ENCODE measurements at places on chromosomes 6 and 20. TPM values are rescaled to one million over a fixed set of nuclear protein-coding genes. Genes with fewer than 3 reads are reported as not detected.

PI16 gene
- 0.86 TPM for total RNA-seq

EEF1A2 gene
- total RNA-seq = 0.26 TPM

- peak within 1 kb of the TSS; percentile 79 for H3K4me3 ChIP-seq
- no peaks in the 10 kb centered on the region for H3K36me3 ChIP-seq
- no peak within 1 kb of the TSS for H3K27ac ChIP-seq
- H3K27me3 ChIP-seq = peaks cover 50% of the 10 kb centered on the region
- peaks cover 6% of the 10 kb centered on the region for H3K4me1 ChIP-seq
Observed at GRCh38 chr6:148342350-148343046, at the start of gene SASH1. TSS of gene SASH1 (plus strand) at chr6:148342838. CDS start at chr6:148343068, 230 bp downstream.

GRCh38 chr20:40160097-40160550, 528.9 kb downstream of the MAFB start:
- no peak overlapping the region for H3K27ac ChIP-seq
- H3K27me3 ChIP-seq = no peaks in the 10 kb centered on the region
- DNase-seq = no peak
- no peaks in the 10 kb centered on the region for H3K4me1 ChIP-seq
- H3K36me3 ChIP-seq = no peaks in the 10 kb centered on the region
- no peak overlapping the region for H3K4me3 ChIP-seq

OLIG3 gene
- total RNA-seq = not detected

- H3K27me3 ChIP-seq = no peaks in the 10 kb centered on the region
- H3K4me1 ChIP-seq = peaks cover 3% of the 10 kb centered on the region
- H3K4me3 ChIP-seq = no peak overlapping the region
Observed at GRCh38 chr6:95601133-95601532, 23.8 kb downstream of the MANEA start.

LY6G5C gene
- 3.5 TPM for total RNA-seq

GRCh38 chr20:49045440-49046086, 549 bp upstream of the CSE1L start:
- no peak for DNase-seq
- H3K36me3 ChIP-seq = peaks cover 20% of the 10 kb centered on the region
- peaks cover 27% of the 10 kb centered on the region for H3K4me1 ChIP-seq
- H3K4me3 ChIP-seq = peak overlapping the region; percentile 97

- DNase-seq = no peak
- no peaks in the 10 kb centered on the region for H3K36me3 ChIP-seq
- H3K27me3 ChIP-seq = peaks cover 27% of the 10 kb centered on the region
- H3K27ac ChIP-seq = no peak overlapping the region
- no peak overlapping the region for H3K4me3 ChIP-seq
- H3K4me1 ChIP-seq = peaks cover 2% of the 10 kb centered on the region
Observed at GRCh38 chr20:10172998-10173655, 45.5 kb upstream of the SNAP25 start.

MMP24 gene
- total RNA-seq = 0.08 TPM

GRCh38 chr6:145028144-145028818, 707.0 kb downstream of the EPM2A start:
- H3K4me1 ChIP-seq = peaks cover 5% of the 10 kb centered on the region
- no peak for DNase-seq
- no peaks in the 10 kb centered on the region for H3K36me3 ChIP-seq
- no peak overlapping the region for H3K27ac ChIP-seq

GDAP1L1 gene
- not detected for total RNA-seq

DNA sequence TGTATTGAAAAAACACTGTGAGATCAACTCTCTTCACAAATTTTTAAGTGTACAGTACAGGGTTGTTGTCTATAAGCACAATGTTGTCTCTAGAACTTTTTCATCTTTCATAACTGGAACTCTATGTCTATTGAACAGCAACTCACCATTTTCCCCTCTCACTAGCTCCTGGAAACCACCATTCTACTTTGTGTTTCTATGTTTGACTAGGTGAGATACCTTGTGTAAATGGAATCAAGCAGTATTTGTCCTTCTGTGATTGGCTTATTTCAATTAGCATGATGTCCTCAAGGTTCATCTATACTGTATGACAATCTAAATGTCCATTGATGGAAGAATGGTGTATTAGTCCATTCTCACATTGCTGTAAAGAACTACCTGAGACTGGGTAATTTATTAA, 210.1 kb upstream of the FUT9 start:
- H3K4me3 ChIP-seq = no peak overlapping the region
- no peak for DNase-seq
- no peaks in the 10 kb centered on the region for H3K27me3 ChIP-seq
- H3K4me1 ChIP-seq = no peaks in the 10 kb centered on the region
- no peak overlapping the region for H3K27ac ChIP-seq

HRH3 gene
- total RNA-seq = not detected

All from activated naive CD8-positive, alpha-beta T cell treated with anti-CD3 and anti-CD28 coated beads, Interleukin-2, amount 10 ng/mL, durations not matched to agents 7 days and 5 days (primary cell).